KG1 (cell line): ENCODE measurements at places on chromosomes 12 and 14.
A peak's percentile ranks its signal among the peaks of the same experiment; 100 is the strongest.

GRCh38 chr12:100987552-100988521 lies 193.3 kb downstream of the ANO4 start:
- peak; percentile 14 for DNase-seq

- DNase-seq: no peak
Measured at GRCh38 chr14:78968265-78968664, 798.1 kb downstream of the NRXN3 start.

- DNase-seq: no peak
Measured at GRCh38 chr14:35932136-35932535, 106.0 kb downstream of the BRMS1L start.

DNA sequence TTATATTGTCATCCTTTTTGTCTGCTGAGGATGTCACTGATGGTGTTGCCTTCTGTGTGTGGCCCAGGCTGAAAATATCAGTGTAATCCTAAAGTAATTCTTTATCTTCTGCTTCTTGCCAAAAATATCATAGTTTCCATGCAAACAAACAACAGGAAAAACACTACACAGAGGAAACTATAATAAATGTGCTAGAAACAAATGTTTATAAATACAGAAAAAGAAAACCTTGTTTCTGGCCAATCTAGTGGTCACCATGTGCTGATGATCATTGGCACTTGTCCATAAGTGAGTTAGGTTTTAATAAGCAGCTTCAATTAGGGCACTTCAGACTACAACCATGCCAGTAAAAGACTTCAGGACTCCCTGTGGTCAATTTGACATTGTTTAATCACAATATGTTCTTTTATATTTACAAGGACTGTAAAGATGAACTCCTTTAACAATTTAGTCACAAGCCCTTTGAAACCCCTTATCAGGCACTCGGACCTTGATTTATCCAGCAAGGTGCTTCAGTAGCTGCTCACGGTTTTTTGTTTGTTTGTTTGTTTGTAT lies 124.8 kb downstream of the TMTC3 start:
- no peak for DNase-seq
